ENCODE measurements at places on chromosomes 5 and 9.

GRCh38 chr9:7988644-7989280, 189.2 kb upstream of the DMAC1 start:
- no peak for DNase-seq

GRCh38 chr9:106916466-106917235, 53.7 kb downstream of the ZNF462 start:
- peak; percentile 82 for DNase-seq

GRCh38 chr5:78594610-78595457, 53.7 kb downstream of the LHFPL2 start:
- peak; percentile 96 for DNase-seq

DNA sequence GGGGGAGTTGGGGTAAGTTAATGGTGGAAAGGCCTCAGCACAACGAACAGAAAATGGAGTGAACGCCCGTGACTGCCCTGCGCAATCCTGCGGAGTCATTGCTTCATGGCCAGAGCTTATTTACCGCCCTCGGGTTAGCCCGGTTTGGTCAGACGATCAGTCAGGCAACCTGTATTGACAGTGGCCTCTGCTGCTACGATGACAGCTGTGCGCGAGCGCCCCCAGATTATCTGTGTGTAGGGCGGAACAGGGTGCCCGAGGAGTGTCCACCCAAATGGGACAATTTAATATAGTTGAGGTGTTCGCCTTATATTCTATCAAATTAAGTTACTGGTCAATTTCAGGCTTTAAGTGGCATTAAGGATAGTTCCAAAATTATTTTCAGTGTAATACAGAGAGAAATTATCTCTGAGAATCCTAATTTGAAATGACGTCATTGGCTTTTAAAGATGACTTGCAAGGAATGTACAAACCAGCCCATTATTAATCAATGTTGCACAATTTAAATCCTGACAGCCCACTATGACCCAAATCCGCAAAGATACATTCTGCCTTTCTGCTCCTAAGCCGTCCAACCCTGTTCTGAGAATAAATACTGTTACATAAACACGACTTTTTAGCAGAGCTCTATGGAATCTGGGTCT, 879 bp upstream of the UBQLN1 start:
- DNase-seq: peak; percentile 46

GRCh38 chr5:134958755-134959154, 9.0 kb upstream of the CATSPER3 start:
- DNase-seq: no peak

GRCh38 chr5:160926428-160926827, 74.4 kb upstream of the ATP10B start:
- no peak for DNase-seq

GRCh38 chr5:157651623-157652376, 438 bp downstream of the SOX30 start:
- peak; percentile 69 for DNase-seq

DNA sequence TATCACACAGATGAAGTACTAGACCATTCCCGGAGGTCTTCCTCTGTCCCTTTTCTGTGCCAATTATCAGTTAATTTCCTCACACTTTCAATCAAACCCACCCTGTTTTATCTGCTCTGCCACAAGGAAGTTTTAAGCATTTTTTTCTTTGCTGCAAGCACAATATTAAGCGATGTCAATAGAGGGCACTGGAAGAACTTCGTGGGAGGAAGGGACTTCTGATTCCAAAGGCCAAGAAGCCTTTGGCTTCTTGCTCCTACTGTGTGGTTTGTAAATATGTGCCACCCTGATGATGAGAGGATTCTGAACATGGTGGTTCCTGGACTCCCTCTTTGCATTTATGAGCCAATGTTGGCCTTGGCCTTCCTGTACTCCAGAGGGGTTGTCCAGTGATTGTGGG, 1712.5 kb upstream of the C9orf72 start:
- peak; percentile 27 for DNase-seq

DNA sequence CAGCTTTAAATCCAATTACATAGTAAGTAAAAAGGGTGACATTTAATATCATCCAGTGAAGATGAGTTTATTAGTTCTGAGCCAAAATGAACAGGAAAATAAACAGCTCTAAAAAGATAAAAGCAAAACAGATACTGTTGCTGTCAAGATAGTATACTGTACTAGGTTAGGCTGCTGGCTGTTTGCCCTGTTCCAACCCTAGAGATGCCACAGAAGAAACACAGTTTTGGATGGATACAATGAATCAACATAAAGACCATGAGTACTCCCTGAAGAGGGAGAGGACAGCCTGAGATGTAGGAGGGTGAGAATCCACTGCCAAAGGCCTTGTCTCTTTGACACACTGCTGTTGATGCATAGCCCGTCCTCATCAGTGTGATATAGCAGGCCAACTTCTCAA, 1302.7 kb downstream of the EFNA5 start:
- no peak for DNase-seq

DNA sequence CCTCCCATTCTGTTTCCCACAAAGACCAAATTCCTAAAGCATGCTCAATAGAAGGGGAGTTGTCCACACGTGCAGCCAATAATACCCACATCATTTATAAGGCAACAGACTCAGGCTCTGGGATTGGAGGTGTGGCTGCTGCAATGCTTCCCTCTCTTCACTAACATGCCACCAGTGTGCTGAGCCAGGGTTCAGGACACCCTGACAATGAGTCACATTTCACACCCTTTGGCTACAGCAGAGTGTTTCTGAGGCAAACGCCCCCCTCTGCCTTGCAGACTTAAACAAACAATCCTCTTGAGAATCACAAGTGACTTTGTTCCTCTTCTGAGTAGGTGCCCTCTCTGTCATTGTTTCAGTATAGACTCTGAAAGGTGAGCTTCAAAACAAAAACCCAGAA, 189.3 kb upstream of the TLE4 start:
- DNase-seq: peak; percentile 40

GRCh38 chr5:128494516-128494915, 43.5 kb downstream of the FBN2 start:
- DNase-seq: no peak

DNA sequence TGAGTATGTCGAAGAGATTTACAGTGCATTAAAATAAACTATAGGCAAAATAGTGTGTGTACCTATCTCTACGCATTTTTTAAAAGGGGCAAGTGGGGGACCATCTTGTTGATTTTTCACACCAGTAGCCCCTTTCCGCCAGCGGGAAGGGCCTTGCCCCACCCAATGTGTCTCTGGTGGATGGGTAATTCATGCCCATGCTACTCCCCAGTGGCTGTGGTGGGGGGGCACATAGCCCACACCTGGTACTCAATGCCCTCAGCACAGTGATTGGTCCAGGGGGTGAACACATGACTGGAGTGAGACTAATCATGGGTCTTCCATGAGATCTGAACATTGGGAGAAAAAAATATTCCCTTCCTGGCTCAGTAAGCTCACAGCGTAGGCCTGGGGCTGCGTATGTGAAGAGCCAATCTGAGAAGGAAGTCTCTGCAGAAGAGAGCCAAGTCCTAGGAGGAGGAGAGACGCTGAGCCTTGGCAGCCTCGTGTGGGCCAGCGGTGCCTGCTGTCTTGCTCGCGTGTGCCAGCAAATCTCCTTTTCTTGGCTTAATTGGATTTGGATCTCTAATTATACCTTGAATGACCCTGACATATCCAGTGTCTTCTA, 103.4 kb downstream of the ADAMTS2 start:
- no peak for DNase-seq

DNA sequence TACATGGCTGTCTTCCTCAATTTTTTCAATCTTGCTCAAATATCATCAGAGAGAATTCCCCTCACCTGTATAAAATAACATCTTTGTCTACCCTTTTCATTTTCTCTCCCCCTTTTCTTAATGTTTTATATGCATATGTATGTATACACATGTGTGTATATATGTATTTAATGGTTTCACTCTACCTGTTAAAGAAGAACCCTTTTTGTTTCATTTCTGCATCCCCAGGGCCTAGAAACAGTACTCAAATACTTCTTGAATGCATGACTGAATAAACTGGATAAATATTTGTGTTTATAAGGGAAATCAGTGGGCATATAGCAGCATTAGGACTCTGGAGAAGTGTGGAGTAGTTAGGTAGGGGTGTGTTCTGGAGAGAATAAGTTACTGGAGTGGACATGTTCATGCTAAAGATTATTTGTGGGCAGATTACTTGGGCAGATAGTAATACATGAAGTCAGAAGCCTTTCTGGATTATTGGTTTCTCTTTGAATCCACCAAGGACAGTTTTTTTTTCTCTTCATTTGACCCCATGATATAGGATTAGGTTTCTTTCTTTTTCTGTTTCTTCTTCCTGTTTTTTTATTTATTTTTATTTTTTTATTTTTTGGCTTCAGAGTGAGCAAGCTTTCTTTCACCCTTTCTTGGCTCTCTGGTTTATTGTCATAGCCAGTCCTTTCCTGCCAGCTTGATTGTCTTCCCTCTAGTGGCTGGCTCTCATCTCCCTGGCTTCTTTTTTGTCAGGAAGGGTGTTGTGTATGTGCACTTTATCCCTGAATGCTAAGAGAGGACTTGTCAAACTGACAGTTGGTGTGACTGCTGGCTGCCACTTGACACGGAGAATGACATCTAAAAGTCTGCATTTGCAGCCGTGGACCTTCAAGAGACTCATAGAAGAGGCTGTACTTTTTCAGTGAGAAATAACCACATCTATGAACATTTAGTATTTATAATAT, 89.3 kb downstream of the ZCCHC7 start:
- DNase-seq: no peak

GRCh38 chr9:99787556-99787955, 34.1 kb upstream of the NR4A3 start:
- DNase-seq: no peak

DNA sequence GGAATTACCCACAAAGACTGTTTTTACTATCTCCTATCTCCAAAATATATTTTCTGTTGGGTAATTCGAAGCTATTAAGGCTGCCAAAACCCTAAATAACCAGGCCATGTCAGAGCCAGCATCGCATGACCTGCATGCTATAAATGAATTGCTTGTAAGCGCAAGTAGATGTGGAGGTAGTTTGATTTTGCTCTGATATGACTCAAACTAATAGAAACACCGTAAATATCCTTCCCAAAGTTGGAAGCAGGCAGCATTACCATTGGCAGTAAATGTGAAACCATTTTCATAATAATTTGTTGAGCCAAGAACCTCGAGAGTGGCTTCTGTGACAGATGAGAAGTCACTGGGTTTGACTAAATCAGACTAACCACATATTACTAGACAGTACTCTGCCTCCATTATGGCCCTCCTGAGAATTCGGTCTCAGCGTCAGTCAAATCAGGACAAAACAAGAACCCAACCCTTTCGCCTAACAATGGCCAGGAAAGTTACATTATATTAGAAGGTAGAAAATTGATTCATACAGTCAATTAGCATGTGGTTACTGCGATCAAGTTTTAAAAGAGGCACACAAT, 289.8 kb downstream of the SPOCK1 start:
- no peak for DNase-seq

DNA sequence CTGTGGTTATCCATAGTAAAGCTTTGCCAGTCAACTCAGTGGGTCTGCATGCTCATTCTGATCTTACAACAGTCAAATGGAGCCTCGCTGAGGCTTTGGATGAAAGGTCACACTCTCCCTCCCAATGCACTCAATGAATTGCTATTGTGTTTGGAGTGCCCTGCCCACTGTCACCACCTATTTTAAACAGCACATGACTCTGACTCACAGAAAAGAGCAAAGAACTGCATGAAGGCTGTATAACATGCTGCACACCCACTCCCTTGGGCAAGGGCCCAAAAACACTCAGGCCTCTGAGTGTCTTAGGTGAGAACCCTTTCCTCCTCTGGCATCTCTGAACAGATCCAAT, 118.7 kb upstream of the CCDC112 start:
- peak; percentile 39 for DNase-seq

DNA sequence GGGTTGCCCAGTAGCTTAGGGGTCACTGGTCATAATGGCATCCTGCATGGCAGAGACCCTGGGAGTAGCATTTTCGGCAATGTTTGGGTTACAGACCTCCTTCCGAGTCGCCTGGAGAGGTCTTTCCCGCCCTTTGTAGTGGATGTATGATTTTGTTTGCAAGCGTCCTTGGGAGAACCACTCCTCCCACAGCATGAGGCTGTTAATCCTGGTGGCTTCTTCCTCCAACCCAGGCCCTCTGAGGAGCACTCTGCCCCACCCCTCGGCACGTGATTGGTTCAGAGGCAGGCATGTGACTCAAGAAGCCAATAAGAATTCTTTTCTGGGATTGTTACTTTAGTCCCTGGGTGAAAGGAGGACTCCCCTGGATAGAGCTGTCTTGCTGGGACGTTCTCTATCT, 30.2 kb upstream of the GRHPR start:
- DNase-seq: no peak

GRCh38 chr9:120668399-120668798, 45.9 kb downstream of the MEGF9 start:
- no peak for DNase-seq

DNA sequence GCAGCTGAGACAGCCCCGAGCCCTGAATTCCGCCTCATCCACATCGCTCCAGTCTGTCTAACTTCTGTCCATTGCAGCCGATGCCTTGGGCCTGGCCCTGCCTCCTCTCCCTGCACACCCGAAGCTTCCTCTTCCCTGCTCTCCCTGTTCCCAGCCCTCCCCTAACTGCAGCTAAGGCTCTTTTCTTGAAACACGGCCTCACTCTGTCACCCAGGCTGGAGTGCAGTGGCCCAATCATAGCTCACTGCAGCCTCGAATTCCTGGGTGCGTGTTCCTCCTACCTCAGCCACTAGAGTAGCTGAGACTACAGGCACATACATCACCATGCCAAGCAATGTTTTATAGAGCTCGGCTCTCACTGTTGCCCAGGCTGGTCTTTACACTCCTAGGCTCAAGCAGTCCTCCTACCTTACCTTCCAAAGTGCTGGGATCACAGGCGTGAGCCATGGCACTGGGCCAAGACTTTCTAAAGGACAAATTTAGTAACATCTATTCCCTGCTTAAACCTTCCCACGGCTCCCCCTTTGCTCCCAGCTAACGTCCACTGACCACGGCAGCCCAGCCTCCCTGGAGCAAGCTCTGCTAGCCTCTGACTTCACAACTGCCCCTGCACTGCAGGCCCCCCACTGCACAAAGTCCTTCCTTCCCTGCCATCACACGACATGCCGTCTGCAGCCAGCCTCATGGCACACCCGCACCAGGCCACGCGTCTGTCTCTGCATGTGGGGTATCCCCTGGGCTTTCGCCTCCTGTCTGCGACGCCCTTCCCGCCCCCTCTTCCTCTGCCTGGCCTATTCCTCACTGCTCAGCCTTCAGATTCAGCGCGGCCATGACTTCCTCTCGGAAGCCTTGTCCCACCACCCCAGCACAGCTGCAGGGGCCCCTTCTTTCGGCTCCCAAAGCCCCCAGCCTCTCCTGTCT, 28.6 kb downstream of the LAMC3 start:
- peak; percentile 7 for DNase-seq

DNA sequence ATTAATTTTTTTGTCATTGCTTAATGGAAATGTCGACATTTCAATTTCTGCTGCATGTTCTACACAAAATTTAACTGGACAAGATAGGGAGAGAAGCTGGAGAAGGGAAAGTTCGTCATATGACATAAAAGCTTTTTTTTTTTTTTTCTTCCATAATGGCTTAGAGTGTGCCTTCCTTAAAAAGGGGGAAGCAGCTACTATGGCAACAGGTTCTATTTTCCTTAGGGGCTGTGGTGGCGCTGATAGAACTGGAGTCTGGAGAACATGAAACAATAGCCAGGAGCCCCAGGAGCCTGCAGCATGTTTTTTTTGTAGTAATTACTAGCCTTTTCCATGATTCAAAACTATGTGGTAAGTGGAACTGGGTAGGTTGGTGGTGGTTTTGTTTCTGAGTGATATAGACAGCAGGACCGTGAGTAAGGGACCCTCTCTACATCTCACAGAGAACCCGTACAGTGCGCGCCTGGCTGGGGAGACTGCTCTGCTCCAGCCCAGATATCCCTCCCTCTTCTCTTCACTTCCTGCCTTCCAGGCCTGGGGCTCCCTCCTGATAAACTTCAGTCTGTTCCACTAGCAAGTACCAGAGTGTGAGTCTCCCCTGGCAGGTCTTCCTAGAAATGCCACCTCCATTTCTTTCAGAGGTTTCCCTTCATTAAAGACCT, 301.6 kb downstream of the NR3C1 start:
- no peak for DNase-seq
